Suppressor macrophage treated with lipopolysaccharide for 4 hours (primary cell): ENCODE measurements at places on chromosomes 12 and 14.

- DNase-seq, result no peak
Measured at GRCh38 chr12:79691511-79692248, 916 bp upstream of the PAWR start.

GRCh38 chr12:113424915-113425823, 3.0 kb downstream of the SDSL start:
- DNase-seq, result peak; percentile 79

- DNase-seq, result no peak
Measured at GRCh38 chr14:92005019-92005418, 34.8 kb downstream of the TRIP11 start.

DNA sequence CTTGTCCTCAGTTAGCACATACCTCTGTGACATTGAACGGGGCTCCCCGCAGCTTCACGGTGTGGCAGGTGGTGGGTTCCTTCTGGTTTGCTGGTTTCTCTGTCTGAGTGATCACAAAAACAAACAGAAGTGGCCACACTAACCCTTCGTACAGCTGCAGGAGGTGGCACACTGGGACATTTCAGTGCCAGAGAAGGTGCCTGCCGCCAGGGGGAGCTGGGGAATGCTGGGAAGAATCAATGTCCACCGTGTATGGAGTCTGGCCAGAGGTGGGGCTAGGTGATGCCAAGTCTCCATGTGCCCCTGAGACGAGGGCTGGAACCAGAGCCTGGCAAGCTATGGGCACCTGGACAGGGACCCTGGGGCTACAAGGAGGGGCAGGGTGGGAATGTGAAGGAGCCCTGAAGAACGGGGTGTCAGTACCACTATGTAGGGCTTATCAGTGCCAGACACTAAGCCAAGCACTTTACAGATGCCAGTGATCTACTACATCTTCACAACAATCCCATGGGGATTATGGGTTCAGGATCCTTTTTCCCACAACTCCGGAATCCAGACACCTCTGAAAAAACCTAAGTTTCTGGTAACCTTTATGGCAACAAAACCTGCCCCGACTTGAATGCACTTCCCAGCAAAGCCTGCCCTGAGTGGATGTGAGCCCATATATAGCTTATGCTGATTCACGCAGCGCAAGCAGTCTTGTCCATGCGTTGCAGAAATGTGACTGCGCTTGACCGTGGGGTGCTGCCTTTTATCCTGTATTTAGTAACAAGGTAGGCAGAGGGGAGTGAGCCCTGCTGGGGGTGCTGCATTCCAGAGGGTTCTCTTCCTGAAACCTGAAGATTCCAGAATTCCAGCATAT, 10.8 kb downstream of the RBM19 start:
- DNase-seq, result no peak

DNA sequence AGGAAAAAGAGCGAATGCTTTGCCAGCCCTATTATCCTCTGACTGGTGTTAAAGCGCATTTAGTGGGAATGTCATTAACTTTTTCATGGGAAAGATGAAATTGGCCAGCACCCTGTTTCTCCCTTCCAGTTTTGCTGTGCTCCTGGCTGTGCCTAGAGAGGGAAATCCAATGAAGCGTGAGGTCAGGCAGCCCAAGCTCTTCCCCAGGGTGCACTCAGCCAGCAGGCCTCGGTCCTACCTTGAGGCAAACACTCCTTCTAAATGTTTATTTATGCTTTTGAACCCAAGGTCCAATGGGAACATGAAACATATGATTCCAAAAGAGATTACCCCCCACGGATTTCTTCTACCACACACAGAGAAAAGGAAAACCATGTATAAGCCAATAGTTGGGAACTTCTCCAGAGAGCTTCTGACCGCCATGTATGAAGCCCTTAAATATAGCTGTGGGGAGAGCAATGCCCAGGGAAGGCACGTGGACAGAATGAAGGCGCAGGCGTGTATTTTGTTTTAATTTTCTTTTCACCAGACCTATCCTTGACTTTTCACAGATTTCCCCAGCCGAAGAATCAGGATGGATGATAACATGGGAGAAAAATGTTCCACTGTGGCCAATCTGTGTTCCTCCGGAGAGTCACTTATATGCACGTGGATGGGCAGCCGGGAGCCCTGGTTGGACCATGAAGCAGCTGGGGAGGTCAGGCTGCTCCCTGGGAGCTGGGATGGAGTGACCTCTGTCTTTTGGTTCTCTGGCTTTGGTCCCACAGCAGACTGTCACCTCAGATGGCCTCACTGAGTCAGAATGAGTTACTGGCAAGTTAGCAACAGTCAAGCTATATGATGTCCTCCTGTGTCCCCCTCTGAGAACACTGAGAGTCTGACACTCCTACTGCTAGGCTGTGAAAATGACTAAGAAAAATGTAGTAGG, 37.3 kb downstream of the GPR135 start:
- DNase-seq, result peak; percentile 51

- no peak for DNase-seq
Measured at GRCh38 chr14:52086711-52087110, 17.9 kb upstream of the NID2 start.

- no peak for DNase-seq
Measured at GRCh38 chr14:65751510-65751909, 339.0 kb downstream of the FUT8 start.

GRCh38 chr12:66392266-66392915, 90.1 kb downstream of the HELB start:
- no peak for DNase-seq

DNA sequence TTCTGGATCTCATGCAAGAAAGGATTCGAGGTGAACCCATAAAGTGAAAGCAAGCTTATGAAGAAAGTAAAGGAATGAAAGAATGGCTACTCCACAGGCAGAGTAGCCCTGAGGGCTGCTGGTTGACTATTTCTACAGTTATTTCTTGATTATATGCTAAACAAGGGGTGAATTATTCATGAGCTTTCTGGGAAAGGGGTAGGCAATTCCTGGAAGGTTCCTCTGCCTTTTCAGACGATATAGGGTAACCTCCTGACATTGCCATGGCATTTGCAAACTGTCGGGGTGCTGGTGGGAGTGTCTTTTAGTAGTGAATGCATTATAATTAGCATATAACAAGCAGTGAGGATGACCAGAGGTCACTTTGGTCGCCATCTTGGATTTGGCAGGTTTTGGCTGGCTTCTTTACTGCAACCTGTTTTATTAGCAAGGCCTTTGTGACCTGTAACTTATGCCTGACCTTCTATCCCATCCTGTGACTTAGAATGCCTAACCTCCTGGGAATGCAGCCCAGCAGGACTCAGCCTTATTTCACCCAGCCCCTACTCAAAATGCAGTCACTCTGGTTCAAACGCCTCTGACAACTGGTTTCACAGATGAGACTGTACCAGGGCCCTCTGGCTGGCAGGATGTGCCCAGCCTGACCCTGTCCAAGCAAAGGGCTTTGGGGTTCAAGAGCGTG, 157.7 kb upstream of the SFSWAP start:
- DNase-seq, result no peak

DNA sequence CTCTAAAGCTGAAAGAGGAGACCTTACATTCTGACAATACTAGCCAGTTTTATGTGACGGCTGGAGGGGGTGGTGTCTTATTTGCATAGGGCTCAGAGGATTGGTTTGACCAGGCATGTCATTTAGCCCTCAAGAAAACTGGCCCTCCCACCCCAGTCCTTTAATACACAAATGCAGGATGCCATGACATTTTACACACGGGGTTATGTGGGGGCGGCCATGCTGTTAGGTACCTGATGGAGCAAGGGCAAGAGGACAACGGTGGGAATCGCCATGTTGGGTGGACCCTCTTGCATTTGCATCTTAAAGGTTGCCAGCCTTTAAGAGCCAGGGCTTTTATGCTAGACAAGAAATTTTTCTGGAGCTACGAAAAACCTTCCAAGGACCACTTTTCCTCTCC, 23.3 kb downstream of the MDM2 start:
- DNase-seq, result no peak

DNA sequence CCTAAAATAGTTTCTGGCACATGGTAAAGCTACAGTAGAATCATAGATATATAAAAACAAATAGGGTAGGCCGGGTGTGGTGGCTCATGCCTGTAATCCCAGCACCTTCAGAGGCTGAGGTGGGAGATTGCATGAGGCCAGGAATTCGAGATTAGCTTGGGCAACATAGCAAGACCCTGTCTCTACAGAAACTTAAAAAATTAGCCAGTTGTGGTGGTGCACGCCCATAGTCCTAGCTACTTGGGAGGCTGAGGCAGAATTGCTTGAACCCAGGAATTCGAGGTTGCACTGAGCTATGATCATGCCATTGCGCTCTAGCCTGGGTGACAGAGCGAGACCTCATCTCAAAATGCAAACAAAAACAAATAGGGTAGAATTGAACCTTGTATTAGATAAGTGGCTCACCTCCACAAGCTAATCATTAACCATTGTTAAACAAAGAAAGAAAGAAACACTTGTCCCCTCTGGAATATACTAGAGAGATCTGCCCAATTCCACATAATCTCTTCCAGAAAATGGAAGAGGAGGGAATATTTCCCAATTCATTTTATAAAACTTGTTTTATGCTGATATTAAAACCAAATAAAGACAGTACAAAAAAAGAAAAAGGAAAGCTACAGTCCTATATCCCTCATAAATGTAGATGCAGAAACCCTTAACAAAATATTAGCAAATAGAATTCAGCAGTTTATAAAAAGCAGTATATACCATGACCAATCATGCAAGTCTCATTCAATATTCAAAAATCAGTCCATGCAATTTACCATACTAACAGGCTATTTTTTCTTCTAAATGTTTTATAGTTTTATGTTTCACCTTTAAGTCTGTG, 22.7 kb upstream of the DHRS2 start:
- no peak for DNase-seq

- no peak for DNase-seq
Measured at GRCh38 chr12:9625019-9625418, 17.3 kb upstream of the KLRB1 start.

- DNase-seq, result peak; percentile 76
Measured at GRCh38 chr12:124992874-124993625, 395 bp upstream of the BRI3BP start.

DNA sequence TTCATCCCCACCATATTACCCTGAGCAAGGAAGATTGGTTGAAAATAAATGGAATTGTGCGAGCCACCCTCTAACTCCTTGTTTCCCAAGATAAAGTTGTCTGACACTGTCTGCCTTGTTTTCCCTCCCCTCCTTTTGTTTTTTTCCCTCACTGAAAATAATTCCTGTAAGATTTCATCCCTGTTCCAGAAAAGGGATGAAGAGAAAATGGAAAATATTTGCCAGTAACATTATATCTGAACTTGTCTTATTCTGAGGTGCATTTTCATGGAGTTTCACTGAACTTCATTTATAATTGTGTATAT, 17.3 kb downstream of the OR9K2 start:
- DNase-seq, result no peak

DNA sequence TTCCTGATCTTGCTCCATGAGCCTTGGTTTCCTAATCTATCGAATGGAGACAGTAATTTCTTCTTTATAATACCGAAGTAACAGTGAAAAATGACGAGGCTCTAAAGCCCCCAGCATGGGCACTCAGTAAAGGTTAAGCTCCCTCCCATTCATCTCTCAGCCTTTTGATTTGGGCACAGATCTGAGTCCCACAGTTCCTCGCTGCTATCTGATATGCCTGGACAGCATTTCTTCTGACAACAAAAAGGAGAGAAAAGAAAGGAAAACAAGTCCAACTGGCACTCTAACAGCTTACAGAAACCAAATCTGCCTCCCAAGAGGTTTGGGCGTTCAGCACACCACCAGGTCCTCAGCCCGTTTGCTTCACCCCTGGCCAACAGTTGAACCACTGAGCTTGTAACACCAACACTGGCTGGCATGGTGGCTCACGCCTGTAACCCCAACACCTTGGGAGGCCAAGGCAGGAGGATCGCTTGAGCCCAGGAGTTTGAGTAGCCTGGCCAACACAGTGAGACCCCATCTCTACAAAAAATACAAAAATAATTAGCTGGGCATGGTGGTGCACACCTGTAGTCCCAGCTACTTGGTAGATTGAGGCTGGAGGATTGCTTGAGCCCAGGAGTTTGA, 19.5 kb downstream of the CCDC88C start:
- no peak for DNase-seq

DNA sequence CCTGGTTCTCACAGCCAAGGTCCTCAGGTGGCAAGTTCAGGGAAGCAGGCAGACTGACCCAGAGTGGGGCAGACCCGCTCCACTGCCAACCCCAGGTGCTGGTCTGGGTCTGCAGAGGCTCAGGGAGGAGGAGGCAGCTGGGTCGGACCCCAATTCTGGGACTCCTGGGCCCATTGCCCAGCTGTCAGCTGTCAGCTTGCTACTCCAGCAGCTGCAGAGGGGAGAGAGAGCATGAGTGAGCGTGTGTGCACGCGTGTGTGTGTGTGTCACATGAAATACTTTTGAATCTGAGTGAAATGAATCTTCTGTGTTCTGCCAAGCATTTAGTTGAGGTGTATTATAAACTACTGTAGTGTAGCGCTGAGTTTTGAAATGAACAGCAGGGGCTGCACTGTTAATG, 30.8 kb downstream of the XRCC3 start:
- DNase-seq, result no peak

- no peak for DNase-seq
Measured at GRCh38 chr12:104165801-104166200, 27.8 kb upstream of the NFYB start.

DNA sequence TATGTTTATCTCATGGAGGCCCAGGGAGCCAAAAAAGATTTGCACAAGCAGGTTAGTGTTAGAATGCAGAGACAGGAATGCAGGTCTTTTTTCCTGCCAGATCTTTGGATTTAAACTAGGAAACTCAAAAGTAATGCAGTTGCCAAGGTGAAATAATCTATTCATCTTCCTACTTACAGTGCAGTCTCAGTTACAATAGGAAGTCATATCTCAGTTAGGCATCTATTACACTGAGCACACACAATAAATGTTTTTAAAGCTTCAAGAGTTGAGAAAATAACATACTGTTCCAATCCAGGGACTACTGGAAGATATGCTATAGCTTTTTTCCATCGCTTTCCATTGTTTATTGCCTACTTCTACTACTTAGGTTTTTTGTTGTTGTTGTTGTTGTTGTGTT, 279.3 kb upstream of the E2F7 start:
- no peak for DNase-seq

DNA sequence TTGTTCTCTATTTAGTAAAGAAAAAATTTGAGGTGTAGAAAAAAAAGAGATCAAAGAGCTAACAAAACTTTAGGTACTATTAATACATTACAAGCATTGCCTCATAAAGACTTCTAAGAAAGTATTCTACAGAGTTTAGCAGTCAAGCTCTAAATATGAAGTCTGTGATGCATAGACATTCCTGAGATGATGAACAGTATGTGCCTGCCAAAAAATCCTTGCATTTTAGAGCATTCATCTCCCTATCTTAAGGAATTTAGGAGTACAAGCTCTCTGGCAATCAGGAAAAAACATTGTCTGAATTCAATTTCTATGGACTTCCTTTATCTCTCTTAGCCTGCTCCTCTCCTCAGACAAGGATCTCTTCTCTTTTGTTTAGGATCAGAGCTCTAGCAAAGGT, 202.6 kb upstream of the LRFN5 start:
- no peak for DNase-seq

DNA sequence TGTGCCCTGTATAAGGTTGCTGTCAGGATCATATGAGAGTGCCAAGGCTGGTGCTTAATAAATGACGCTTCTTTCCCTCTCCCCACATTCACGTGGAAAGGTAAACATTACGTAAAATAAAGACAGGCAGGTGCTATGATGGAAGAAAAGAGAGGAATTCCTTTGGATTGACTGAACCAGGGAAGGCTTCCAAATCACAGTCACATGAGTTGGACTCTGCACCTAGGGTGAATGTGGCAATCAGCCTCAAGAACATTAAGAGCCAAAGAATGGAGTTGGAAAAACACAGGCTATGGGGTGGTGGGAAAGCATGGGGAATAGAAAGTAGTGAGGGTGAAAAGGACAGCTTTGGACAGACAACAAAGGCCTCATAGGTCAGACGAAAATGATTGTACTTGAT, 473.1 kb downstream of the VRK1 start:
- DNase-seq, result no peak
